NCI-H1417 treated with DMSO at 0.1 percent for 48 hours (cell line): ENCODE measurements at places on chromosomes 5 and 9.

DNA sequence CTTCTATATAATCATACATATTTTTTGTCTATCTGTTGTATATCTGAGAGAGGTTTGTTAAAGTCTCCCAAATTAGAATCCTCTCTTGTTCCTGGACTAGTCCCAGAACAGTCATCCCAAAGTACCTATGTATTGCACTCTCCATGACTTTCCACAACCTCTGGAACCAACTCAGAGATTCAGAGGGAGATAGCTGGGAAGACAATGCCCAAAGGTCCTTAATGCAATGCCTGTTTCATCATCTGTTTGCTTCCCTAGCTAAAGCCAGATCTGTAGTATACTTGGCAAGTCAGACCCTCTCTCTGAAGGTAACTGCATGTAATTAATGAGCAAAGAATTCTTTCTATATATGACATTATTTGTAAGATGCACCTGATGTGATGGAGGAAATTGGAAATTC, 89.4 kb downstream of the ZNF474 start:
- no peak for DNase-seq

DNA sequence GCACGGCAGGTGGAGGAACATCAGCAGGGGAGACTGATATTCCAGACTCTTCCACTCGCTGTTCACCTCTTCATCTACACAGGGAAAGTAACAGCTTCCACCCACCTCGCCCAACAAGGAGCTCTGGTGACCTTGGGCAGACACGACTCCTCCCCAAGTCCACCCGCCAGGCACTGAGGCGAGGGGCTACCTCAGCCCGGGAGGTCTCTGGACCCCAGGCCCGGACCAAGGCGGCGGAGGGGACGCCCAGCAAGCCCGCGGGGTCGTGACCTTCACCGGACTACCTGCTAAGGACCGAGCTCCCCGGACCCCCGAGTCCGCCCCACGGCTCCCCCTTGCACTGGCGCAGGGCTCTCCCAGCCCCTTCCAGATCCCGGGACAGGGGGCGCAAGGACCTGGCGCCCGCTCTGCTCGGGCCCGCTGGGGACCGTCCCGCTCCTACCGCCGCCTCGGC, 70.2 kb upstream of the LPCAT1 start:
- no peak for DNase-seq

DNA sequence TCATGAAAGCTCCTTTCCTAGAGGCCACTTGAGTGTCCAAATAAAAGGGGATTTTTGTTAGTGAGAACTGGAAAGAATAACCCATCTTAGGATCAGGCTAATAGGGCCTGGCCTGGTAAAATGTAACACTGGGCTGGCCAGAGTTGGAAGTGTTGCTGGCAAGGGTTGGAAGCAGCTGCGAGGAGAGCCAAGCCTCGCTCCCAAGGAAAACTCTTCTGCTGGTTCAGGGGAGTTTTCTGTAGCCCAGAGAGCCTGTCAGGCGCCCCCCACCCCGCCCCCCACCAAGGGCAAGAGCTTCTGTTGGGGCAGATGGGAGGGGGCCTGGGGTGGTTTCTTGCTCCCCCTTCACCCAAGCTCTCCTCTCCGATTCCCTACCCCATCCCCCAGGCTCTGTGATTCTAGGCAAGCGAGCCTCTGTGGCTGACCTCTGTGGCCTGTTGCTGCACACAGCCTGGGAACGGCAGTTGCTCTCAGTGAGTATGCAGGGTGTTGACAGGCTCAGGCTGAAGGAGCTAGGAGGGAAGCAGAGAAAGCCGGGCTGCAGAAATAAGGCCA, 547.8 kb downstream of the CCDC171 start:
- DNase-seq = no peak

GRCh38 chr5:67795781-67796477, 419.6 kb upstream of the PIK3R1 start:
- DNase-seq = no peak

- DNase-seq = no peak
Observed at GRCh38 chr5:96818125-96818788, 10.5 kb upstream of the ERAP1 start.

DNA sequence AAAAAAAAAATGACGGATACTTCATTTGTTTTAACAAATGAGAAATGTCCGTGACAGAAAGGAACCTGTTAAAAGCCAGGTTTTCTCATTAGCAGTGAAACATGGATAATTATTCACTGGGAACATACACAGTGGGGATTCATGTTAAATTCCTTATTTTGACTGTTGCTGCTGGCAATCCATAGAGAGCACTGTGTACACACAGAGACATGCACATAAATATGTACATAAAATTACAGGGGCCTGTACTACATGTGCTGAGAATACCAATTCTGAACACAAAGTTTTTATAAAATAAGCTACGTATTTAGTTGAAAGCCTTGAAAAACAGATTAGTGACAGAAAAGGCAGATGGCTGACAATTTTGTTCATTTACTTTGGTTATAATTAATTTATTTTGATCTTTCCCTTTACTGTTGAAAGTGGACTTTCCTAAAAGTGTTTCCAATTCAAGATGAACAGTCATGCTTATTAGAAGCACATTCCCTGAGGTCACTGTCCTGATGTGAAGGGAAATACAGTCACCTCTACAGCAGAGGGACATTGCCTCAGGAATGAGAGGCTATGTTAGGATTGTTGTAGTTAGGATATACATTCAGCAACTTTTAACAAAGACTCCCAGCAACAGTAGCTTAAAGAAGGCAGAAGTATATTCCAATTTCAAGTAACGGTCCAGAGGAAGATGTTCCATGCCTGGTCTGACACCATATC, 166.7 kb downstream of the SAXO1 start:
- DNase-seq = no peak

DNA sequence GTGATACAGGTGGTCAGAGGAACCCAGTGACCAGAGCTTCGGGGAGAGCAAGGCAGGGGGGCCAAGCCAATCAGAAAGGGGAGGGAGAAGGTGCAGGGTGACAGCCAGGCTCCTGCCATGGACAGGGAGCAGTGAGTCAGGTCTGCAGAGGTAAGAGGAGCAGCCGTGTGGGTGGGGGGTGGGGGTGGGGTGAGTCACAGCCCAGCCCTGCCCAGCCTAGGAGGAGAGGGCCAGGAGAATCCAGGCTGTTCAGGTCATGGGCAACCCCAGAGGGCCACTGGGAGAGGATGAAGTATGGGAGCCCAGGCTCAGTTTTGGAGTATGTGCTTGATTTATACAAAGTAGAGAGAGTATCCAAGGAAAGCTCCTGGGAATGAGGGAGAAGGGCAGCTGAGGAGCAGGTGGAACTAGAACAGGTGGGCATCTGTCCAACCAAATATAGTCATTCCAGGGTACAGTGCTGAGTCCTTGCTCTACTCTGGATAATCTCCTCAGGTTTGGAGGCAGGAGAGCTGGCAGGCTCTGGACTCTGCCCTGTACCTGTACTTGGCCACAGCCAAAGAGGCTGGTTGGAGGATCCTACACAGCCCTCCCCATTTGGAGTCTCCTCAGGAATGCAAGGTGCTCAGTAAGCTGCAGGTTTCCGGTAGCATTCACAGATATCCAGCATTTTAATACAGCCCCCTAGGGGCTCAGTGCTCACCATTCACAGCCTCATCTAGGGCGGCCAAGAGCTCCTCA, 1.6 kb downstream of the HBEGF start:
- no peak for DNase-seq

DNA sequence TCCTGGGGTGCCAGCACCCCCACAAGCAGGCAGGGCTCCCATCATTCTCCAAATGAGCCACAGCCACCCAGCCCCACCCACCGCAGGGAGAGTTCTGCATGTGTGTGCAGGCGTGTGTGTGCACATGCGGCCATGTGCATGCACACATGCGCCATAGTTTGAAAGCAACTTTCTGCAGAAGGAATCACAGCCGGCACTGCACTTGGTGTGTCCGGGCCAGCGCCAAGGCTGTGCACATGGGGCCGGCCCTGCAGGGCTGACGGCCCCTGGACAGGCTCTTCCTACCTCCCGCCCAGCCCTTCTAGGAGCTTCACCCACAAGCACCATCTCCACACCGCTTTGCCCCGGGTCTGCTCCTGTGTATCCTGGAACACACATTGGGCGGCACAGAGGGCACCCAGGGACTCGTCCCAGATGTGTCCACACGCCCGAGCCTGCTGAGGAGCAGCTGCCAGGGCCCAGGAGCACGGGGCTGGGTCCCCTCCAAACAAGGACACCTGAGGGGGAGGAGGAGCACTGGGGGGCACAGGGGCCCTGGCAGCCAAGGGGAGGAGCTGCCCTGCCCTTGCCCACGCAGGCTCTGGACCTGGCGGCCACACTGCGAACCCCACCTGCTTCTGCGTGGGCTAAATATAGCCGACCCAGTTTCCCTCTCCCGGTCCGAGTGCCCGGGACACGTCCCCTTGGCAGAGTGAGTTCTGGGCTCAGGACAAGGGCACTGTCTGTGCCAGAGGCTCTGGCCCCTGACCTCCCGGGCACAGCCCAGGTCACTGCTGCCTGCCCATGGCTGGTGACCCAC, 19.1 kb downstream of the TPPP start:
- no peak for DNase-seq

DNA sequence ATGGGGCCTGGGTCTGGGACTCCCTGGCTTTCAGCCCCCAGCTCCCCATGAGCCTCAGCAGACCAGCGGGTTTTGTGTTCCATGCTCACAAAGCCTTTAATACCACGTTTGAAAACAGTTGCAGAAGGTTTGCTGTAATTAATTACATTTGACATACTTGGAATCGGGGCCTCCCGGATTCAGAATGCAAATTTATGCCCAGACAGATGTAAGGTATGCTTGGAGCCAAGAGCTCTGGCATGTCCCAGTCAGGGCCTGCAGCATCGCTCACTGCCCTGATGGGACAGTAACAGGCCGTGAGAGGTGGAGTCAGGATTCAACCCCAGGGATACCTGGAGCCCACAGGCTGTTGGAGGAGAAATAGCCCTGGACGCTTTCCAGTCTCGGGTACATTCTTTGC, 12.2 kb downstream of the ZNF618 start:
- DNase-seq = no peak

GRCh38 chr5:115815693-115816225, 700 bp downstream of the CDO1 start:
- DNase-seq = no peak

- DNase-seq = no peak
Observed at GRCh38 chr5:126370796-126371718, 52.2 kb upstream of the GRAMD2B start.

DNA sequence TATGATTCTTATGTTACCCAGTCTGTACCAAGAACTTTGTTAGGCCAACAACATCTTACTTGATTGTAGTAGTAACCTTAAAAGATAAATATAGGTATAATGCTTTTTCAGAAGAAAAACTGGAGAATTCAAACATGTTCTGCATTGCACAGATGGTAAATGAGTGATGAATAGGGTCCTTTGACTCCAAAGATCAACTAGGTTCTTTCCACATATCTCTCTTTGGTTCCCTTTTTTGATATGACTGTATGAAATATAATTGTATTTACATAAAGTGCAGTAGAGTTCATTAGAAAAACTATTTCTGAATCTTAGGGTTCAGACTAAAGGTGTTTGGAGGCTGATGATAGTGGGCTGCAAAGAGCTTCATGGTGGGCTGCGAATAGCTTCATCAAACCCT, 150.5 kb upstream of the CDKN2B start:
- no peak for DNase-seq

DNA sequence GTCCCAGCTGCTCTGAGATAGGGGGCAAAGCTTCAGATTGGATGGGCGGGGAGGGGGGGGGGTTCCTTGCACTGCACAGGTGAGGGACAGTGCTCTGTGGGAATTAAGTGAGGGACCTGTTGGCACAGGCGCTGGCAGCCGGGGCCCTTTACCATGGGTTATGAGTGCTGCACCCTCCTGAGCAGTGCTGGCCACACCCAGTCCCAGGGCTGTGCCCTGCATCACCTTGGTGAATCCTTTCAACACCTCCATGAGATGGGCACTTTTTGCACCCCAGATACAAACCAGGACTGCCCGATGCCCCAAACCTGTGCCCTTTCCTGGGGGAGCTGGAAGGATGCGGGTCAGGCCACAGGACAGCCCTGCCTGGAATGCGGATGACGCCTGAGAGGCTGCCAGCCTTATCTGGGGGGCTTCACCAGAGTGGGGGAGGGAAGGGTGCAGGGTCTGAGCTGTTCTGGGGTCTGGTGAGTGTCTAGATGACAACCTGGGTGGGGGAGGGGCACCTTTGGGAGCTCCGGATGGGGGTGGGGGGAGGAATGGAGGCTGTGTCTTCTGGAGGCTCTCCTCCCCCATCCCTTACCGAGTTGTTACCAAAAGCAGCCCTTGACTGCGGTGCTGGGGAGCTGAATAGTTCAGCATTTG, 5.2 kb downstream of the CRB2 start:
- no peak for DNase-seq

DNA sequence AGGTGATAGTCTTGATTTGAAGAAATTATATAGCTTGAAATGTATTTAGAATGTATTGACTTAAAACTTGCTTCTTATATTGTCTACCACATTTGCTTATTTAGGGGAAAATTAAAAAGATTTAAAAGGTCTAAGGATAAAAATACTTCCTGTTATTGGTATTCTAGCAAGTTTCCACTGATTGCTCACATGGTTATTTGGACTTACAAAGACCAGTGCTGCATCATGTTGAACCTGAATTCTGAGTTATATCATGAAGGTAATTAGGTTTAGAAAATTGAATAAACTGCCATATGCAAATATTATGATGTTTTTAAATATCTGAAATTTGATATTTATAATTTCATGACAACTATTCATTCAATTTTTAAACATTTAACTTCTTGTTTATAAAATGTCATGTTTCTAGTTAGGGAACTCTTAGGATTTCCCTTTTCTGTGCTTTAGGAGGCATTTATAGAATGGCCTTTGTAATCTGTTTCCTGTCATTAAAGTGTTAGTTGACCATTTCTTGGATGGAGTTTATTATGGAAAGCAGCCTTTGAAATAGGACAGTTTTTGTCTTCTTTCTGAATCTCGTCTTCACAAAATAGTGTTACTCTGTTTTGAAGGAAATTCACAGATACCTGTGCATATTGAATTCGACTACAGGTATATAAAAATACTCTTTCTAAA, 85.8 kb downstream of the MTREX start:
- no peak for DNase-seq

- no peak for DNase-seq
Observed at GRCh38 chr5:38446029-38446522, 110.4 kb downstream of the LIFR start.

GRCh38 chr5:170429014-170429413, 39.8 kb upstream of the KCNMB1 start:
- no peak for DNase-seq

DNA sequence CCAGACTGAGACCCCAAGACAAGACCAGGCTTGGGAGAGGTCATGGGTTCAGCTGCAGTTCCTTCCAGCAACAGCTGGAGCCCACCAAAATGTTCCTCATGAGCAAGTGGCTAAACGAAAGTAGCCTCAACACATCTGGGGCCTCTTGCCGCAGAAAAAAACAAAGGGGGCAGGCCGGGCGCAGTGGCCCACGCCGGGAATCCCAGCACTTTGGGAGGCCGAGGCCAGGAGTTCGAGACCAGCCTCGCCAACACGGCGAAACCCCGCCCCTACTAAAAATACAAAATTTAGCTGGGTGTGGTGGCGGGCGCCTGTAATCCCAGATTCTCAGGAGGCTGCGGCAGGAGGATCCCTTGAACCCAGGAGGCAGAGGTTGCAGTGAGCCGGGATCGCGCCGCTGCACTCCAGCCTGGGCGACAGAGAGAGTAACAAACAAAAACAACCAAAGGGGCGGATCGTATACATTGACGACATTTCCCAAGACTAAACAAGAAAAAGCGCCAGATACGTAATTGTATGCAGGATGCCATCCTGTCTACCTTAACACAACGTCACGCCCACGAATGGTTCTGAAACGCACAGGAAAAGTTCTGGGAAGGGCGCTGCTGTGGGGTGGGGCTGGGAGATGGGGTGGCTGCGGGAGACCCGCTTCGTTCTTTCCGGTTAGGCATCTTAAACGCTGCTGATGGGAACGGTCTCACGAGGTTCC, 1.7 kb downstream of the INPP5E start:
- DNase-seq = no peak
